Activated gamma-delta T cell treated with Interleukin-2 at 50 U/mL for 16 hours (primary cell): ENCODE measurements at places on chromosomes 7 and 10.

DNA sequence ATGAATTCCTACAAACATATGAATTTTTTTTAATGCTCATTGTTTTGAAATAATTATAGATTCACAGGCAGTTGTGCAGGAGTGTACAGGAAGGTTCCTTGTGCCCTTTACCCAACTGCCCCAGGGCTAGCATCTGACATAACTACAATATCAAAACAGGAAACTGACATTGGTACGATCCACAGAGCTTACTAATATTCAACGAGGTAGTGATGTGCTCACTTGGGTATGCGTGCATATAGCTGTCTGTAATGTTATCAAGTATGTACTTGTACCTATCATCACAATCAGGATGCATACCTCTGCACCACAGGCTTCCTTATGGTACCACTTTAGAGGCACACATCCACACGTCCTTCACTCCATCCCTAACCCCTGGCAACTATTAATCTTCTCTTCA is 68.3 kb downstream of the BMS1 start:
- DNase-seq, result no peak

DNA sequence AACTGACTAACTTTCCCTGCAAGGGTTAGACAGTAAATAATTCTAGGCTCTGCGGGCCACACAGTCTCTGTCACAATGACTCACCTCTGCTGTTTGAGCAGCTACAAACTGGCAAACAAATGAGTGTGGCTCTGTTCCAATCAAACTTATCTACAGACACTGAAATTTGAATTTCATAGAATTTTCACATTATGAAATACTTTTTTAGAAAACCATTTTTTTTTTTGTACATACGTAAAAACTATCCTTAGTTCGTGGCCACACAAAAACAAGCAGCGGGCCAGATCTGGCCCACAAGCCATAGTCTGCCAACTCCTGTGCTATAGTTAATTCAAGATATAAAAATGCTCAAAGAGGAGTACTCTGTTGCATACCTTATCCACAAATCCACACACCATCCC is 32.6 kb downstream of the PIP4K2A start:
- peak; percentile 41 for DNase-seq

- no peak for DNase-seq
These were observed 123.6 kb downstream of the LYZL1 start for GRCh38 chr10:29412485-29412884.

GRCh38 chr7:108003599-108003935 is 606 bp upstream of the LAMB1 start:
- no peak for DNase-seq

- no peak for DNase-seq
These were observed 242.2 kb downstream of the MALRD1 start for GRCh38 chr10:19290770-19291169.

DNA sequence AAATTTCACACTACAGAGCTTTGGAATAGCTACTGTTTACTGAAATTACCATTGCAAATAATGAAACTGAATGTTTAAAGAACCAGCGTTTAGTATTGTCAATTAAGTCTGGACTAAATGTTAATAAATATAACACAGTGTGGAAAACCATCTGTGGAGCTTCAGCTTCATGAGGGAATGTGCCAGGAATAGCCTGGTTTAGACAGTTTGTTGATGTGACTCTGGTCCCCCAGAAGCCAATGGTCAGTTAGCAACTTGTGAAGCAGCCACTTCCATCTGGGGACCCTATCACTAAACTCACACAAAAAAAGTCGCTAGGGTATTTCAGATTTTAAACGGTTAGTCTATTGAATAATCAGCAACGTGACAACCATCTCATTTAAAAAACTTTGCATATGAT is 207.8 kb downstream of the RAMP3 start:
- DNase-seq, result no peak

DNA sequence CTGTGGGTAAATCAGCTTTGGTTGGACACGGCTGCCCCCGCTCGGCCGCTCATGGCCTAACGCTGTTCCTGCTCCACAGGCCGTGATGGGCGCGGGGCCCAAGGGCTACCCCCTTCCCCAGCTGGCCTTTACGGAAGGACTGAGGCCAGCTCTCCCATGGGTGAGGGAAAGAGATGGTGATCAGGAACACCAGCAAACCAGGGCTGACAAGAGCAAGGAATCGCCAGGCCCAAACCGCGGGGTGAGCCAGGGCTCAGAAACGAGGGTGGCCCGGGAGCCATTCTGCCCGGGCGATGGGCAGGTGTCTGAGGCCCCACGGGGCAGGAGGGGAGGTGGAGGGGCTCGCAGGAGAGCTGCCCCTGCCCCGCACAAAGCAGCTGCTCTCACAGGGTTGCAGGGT is 26.6 kb downstream of the GPER1 start:
- no peak for DNase-seq

- no peak for DNase-seq
These were observed 354.3 kb downstream of the CALN1 start for GRCh38 chr7:72057796-72058195.

- no peak for DNase-seq
These were observed 315.8 kb upstream of the ZNF32 start for GRCh38 chr10:43964486-43964885.

DNA sequence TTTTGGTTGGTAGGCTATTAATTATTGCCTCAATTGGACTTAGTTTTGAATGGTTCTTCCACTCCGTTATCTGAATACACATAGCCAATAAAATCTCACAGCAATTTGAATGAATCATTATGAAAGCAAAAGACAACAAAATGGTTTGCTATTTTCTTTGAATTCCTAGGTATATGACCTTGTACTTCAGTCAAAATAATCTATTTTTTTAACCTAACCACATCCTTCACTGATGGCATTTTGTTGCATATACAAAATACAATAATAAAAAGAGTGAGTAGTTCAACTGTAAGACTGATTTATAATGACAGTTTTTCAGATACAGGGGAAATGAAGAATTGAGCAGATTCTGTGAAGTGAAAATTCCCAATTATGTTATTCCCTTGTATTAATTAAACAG is 433.1 kb downstream of the HTR7 start:
- no peak for DNase-seq

GRCh38 chr10:97494151-97494550 is 4.1 kb downstream of the MMS19 start:
- DNase-seq, result no peak

GRCh38 chr10:2358586-2358985 is 621.3 kb upstream of the ADARB2 start:
- no peak for DNase-seq

- DNase-seq, result no peak
These were observed 60.3 kb upstream of the ABLIM1 start for GRCh38 chr10:114718374-114718773.

- peak; percentile 66 for DNase-seq
These were observed 378 bp downstream of the PIK3AP1 start for GRCh38 chr10:96719850-96720421.

DNA sequence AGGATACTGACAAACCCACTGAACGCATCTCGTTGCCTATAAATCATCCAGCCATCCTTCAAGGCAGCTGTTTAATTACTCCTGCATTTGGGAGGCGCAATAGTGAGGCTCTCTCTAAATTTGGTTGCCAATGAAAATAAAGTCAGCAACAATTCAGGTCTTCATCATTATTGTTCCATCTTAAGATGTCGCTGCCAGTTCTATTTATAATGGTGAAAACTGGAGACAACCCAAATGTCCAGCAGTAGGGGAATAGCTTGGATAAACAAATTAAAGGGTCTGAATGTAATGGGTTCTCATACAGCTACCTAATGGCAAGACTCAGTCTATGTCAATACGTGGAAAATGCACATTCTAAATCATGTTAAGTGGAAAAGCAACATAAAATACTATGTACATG is 120.1 kb upstream of the PLXNA4 start:
- no peak for DNase-seq

- no peak for DNase-seq
These were observed 31.5 kb downstream of the PHF14 start for GRCh38 chr7:11005202-11005601.

DNA sequence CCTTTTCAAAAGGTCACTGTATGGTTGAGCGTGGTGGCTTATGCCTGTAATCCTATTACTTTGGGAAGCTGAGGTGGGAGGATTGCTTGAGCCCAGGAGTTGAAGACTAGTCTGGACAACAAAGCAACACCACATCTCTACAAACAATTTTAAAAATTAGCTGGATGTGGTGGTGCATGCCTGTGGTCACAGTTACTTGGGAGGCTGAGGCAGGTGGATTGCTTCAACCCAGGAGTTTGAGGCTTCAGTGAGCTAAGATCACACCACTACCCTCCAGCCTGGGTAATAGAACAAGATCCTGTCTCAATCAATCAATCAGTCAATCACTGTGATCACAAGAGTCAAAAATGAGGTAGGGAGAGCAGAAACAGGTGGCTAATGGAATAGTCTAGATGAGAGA is 97.0 kb downstream of the SUGCT start:
- DNase-seq, result no peak

GRCh38 chr7:84060760-84061261 is 133.8 kb downstream of the SEMA3A start:
- DNase-seq, result no peak

- DNase-seq, result no peak
These were observed 11.5 kb upstream of the GRIFIN start for GRCh38 chr7:2487586-2488271.

GRCh38 chr7:23277359-23277989 is 21.7 kb upstream of the MALSU1 start:
- DNase-seq, result peak; percentile 34

- DNase-seq, result no peak
These were observed 36.1 kb downstream of the UBTD1 start for GRCh38 chr10:97534746-97535367.

DNA sequence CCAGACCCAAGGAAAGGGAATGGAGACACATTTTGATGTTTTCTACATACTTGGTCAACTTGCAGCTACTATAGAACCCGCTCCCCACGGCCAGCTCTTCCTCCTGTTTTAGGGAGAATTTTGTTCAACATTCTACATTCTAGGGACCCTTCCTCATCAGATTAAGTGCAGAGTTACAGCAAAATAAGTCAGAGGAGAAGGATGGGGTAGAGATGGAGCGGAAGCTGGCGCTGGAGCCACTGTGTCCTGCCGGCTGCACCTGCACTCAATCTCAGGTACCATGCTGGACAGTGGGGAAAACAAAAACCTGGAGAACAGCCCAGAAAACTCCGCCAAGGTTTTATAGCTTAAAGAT is 79.4 kb upstream of the EN2 start:
- DNase-seq, result no peak

DNA sequence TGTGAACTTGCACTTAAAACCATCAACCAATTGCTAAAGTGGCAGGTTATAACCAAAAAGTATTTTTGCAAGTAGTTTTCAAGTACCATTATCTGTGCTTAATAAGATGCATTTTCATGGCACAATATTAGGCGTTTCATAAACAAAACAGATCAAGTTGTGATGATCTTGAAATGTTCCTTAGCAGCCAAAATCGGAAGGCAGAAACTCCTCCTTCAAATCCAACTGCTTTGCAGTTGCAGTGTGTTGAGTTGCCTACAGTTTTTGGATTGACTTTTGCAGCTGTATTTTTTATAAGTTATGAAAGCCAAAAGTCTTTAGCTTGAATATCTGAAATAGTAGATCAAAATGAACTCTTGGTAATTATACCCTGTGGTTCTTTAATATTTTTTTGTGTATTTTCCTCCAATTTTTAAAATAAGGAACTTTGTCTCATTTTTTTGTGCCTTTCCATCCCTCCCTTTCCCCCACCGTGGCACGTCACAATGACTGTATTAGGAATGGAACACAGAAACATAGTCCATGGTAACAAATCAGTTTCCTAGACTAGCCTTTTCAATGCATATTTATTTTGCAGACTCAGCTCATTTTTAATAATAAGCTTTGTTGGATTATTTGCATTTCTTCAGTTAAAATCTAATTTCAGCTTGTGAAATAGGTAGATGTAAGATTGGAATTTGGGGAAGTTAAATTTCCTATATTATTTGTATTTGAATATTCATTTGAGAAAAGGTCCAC is 80.8 kb downstream of the ADD3 start:
- DNase-seq, result no peak

- DNase-seq, result no peak
These were observed 79.7 kb upstream of the FAM3C start for GRCh38 chr7:121475806-121476205.

- no peak for DNase-seq
These were observed 23.8 kb downstream of the CPED1 start for GRCh38 chr7:121012170-121012874.

DNA sequence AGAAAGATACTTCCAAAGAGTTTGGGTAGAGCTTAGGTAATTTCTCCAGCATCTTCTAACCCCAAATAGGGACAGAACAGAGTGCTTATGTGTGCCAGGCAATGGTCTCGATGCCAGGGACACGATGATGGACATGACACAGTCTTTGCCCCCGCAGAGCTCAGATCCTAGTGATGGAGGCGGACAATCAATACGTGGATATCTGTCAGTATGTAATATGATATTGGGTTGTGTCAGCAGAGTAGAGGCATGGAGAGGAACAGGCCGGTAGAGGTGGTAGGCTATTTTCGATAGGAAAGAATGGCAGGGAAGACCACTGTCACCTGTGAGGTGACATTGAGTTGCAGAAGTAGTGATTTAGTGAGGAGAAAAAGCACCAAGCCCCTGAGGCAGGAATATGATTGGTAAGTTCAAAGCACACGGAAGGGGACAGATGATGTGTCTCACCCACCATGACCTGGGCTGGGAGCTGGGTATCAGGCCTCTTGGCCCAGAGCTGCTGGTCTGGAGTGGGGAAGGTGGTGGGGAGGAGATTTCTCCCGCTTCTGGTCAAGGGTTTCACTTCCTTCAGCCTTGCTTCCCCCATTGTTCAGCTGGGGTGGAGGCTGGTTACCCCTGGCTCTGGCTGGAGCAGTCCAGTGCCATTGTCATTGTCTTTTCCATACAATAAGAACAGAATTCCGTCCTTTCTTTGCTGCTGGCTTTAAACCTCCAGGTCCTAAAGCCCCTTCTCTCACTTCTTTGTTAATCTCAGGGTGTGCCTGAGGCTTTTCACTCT is 36.0 kb upstream of the SRGN start:
- no peak for DNase-seq

GRCh38 chr10:80104066-80104926 is 25.8 kb downstream of the TMEM254 start:
- DNase-seq, result no peak
